MCF 10A (cell line): ENCODE measurements at places on chromosomes 16 and 17. TPM values are rescaled to one million over a fixed set of nuclear protein-coding genes. Genes with fewer than 3 reads are reported as not detected.

CCL7 gene
- total RNA-seq = not detected in 2 replicates

KRTAP2-3 gene
- not detected in 2 replicates for total RNA-seq

DNA sequence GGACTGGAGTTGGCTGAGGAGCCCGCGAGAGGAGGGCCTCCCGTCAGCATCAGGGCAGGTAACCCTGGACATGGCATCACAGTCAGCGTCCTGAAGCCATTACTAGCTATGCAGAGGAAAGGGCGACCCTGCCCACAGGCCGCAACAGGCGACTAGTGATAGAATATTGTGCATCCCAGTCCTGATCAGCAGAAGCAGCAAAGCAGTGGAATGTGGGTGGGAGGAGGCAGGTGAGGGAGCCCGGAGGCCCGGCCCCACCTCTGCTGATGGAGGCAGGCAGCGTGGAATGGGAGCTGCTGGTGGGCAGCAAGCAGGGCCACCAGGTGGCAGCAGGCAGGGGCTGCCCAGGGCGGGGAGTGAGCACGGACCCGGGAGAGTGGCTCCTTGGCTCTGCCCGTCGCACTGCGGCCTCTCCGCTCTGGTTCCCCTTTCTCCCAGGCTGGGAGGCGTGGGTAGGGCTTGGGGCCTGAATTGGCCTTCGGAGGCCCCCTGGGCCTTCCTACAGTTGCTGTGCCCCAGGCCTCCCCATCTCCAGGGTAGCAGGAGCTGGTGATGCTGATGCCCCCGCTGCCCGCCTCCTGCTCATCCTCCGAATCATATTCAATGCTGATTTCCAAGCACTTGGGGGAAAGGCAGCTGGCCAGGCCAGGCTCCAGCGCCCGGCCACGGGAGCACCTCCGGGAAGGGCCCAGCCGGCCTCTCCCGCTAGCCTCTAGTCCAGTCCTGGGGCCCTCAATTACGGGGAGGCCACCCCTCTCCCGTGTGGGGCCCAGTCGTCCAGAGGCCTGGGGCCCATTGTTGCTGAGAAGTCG, 20.2 kb downstream of the TSPOAP1 start:
- peaks cover 22% of the 10 kb centered on the region for H3K27me3 ChIP-seq
- no peak overlapping the region for H3K4me3 ChIP-seq
- no peaks in the 10 kb centered on the region for H3K4me1 ChIP-seq
- H3K36me3 ChIP-seq = no peaks in the 10 kb centered on the region

- no peak for DNase-seq
- no peaks in the 10 kb centered on the region for H3K27me3 ChIP-seq
- no peaks in the 10 kb centered on the region for H3K4me1 ChIP-seq
- no peaks in the 10 kb centered on the region for H3K36me3 ChIP-seq
Observed at GRCh38 chr16:65746941-65747340, 619.5 kb upstream of the CDH5 start.

DNA sequence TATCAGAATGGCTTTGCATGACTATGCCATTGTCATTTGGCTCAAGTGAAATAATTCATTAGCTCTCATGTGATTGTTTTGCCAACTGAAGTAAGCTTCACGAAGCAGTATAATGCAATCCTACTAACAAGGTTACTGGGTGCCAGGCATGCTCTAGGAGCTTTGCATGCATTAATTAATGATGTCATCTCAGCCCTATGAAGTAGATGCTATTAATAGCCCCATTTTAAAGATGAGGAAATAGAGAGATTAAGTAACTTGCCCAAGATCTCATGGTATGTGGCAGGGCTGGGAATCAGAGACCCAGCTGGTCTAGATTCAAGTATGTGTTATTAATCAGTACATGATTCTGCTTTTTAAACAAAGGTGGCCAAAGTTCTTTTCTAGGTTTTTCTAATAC, 14.1 kb downstream of the KRT39 start:
- H3K27me3 ChIP-seq = peaks cover 14% of the 10 kb centered on the region
- H3K27ac ChIP-seq = no peak overlapping the region
- H3K4me1 ChIP-seq = peaks cover 31% of the 10 kb centered on the region
- peaks cover 7% of the 10 kb centered on the region for H3K36me3 ChIP-seq
- DNase-seq = peak; percentile 55

GRCh38 chr16:15642557-15643047, 352 bp downstream of the MARF1 start:
- H3K27me3 ChIP-seq = no peaks in the 10 kb centered on the region
- H3K4me1 ChIP-seq = peaks cover 20% of the 10 kb centered on the region
- peak; percentile 67 for DNase-seq
- H3K27ac ChIP-seq = peak overlapping the region; percentile 97

- peaks cover 31% of the 10 kb centered on the region for H3K27me3 ChIP-seq
- no peak overlapping the region for H3K27ac ChIP-seq
- H3K4me1 ChIP-seq = no peaks in the 10 kb centered on the region
- no peak for DNase-seq
- H3K36me3 ChIP-seq = no peaks in the 10 kb centered on the region
Observed at GRCh38 chr16:84379008-84379708, 10.8 kb downstream of the ATP2C2 start.

GRCh38 chr16:30867747-30868146, 26.1 kb downstream of the BCL7C start:
- H3K4me1 ChIP-seq = no peaks in the 10 kb centered on the region
- no peak for DNase-seq
- no peak overlapping the region for H3K4me3 ChIP-seq
- no peaks in the 10 kb centered on the region for H3K36me3 ChIP-seq
- H3K27ac ChIP-seq = no peak overlapping the region

DNA sequence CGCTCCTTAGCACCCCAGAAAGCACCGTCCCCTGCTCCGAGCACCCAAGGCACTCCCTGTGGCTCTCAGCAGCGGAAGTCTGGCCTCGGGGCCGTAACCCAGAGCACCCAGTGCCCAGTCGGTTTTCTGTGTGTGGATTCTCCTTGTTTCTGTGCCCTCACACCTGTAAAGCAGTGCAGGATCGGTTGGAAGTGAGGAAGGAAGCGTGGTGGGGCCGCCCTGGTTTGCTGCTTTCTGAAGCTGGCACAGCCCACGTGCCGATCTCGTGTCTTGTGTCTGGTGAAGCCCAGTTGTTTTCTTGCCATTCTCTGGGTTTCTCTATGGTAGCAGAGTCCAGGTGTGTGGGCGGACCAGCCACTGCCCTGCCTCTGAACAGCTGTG, 3.7 kb downstream of the ACSF3 start:
- no peaks in the 10 kb centered on the region for H3K27me3 ChIP-seq
- DNase-seq = no peak
- no peak overlapping the region for H3K4me3 ChIP-seq
- peaks cover 10% of the 10 kb centered on the region for H3K4me1 ChIP-seq
- H3K36me3 ChIP-seq = no peaks in the 10 kb centered on the region

DNA sequence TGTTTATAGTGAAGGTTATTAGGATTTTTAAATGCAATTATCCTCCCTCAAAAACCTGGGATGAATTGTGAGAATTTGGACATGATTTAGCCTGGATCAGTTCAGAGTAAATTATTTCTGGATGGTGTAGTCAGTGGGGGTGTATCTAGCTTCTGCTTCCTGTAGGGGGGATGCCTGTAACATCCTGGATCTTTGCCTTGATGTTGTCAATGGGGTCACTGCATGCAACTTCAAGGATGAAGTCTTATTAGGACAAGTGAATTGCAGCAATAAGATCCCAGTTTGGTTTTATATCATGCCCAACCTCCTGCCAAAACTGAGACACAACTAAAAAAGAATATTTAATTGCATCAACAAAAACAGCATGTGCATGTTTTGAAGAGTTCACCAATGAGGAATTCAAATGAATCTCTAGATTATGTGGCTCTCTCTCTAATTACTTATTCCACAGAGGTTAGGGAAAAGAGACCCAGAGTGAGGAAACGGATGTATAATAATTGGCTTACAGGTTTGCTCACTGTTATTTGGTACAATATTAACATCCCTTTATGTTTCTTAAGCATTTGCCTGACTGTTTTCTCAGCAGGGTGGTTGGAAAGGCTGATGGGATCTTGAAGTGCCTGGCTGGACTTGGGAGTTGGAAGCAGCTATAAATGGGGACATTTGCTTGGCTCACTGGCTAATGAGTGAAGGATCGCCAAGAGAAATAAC, 159.8 kb downstream of the HS3ST3B1 start:
- no peaks in the 10 kb centered on the region for H3K27me3 ChIP-seq
- no peaks in the 10 kb centered on the region for H3K36me3 ChIP-seq
- no peak for DNase-seq
- peaks cover 12% of the 10 kb centered on the region for H3K4me1 ChIP-seq
- H3K27ac ChIP-seq = no peak overlapping the region
- no peak overlapping the region for H3K4me3 ChIP-seq

DNA sequence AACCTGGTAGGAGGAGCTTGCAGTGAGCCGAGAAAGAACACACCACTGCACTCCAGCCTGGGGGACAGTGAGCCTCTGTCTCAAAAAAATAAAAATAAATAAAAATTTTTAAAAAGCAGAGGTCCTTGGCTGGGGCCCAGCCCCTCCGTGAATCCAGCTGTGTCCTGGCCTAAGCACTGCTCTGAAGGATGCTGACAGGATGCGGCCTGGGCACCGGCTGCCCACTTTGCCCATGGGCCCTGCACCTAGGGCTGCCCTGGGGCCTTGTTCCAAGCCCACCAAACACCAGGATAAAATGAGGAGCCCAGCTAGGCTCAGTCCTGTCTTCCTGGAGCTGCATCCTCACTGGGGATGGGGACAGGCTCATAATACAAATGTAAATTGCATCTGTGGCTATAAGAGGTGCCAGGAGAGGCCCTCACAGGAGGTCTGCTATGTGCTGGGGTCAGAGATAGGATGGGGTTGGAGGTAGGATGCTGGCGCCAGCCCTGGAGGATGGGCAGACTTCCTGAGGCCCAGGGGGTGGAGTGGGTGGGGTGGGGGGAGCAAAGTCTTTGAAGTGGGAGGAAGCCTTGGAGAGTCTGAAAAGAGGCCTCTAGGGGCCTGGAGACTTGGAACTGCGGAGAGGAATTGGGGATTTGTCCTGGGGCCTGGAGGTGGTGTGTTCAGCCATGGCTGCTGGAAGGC, 6.2 kb downstream of the C16orf89 start:
- no peak overlapping the region for H3K4me3 ChIP-seq
- H3K36me3 ChIP-seq = no peaks in the 10 kb centered on the region
- no peak for DNase-seq

DNA sequence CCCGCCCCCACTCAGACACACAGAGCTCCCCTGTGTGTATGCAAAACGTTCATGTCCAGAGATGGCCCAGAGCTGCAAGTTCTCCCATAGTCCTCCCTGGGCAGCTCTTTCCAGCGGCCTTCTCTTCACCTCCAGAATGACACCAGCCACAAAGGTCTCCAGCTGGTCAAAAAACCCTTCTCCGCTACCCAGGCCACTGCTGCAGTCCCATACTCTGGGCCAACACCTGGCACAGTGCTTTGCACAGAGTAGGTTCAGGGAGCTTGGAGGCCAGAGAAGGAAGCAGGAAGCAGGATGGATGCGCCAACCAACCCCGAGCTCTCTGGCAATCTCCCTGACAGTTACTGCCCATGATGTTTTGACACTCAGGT, 1.1 kb upstream of the STAT5B start:
- H3K27me3 ChIP-seq = no peaks in the 10 kb centered on the region
- H3K27ac ChIP-seq = peak overlapping the region; percentile 89
- peaks cover 37% of the 10 kb centered on the region for H3K4me1 ChIP-seq
- DNase-seq = no peak

DNA sequence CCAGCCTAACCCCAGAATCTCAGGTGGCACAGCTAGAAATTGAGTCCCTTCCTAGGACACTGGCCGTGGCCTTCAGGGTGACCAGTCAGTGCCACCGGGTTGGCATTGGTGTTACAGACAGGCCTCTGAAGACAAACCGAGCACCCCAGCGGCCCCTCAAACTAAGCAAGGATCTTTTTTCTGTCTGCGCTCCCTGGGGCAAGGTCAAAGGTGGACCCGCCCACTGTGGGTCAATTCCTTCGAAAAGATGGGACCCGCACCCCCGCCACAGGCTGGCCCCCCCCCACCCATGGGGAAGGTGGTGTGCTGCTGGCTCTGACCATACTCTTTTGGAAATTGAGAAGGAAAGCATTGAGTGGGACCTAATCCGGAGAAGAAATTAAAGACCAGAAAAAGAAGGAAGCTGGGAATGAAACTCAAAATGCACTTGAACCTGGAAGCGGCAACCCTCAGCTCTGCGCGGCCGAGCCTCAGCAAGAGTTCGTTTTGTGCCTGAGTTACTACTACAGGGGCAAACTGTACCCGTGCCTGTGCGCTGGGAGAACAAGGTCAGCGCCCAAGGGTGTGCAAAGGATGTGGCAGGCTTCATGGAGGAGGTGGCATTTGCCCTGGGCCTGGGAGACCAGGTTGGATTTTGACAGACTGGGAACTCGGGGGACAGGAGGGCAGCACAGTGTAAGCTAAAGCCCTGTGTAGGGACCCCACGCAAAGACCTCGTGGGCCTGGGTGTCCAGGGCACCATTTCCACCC, 20.4 kb downstream of the TMC6 start:
- peaks cover 16% of the 10 kb centered on the region for H3K36me3 ChIP-seq
- H3K27ac ChIP-seq = no peak overlapping the region
- no peak overlapping the region for H3K4me3 ChIP-seq

DNA sequence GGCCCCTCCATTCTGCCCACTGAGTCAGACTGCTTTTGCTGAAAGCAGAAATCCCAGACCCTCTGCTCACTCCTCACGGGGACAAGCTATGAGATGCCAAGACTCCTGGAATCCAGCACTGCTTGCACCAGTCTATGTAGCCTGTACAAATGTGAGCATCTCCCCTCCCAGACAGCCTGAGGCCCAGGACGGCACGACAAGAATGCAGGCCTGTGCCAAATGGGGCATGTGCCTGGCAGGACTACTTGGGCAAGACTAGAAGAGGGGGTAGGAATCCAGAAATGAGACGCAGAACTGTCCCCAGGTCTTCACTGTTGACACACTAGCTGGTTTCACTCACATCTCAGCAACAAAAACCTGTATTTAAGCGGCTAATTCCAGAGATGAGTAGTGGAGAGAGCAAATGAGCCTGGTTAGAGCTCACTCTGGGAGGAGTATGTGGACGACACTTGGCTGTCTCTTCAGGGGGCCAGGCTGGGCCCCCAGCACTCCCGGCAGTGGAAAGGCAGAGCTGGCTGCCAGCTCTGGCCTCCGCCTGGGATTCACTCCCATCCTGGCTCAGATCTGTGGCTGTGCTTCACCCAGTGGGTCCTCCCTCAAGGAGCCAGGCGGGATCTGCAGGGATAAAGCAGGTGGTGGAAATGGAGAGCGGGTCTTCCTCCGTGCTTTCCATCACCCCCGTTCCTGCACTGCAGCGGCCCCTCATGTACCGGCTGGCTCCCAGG, 2.9 kb upstream of the MYO1C start:
- H3K4me1 ChIP-seq = peaks cover 17% of the 10 kb centered on the region
- no peaks in the 10 kb centered on the region for H3K27me3 ChIP-seq
- DNase-seq = peak; percentile 49
- peak overlapping the region; percentile 5 for H3K27ac ChIP-seq

DNA sequence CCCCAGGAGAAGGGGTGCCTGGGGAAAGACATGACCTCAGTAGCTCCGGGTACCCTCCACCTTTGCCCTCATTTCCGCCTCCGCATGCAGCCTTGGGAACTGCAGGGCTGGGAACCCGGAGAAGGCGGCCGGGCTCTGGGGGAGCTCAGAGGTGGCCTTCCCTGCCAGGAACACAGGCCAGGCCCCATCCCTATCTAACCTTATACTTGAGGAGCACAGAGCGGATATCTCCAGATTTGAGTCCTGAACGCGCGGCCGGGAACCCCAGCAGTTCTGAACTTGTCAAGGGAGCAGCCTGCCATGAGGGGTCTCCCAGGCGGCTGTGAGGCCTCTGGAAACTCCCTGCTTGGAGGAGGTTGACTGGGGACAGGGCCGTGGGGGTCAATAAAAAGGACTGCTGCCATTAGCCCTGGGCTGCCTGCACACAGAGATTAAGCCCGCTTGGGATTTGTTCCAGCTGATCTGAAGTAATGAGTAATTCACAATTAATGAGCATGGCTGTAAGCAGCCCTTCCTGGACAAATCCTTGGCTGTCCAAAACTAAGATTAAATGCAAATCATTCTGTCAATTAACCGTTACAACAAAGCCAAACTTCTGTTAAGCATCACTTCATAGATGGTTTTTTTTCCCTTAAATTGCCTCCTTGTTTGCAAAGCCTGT, 26.3 kb upstream of the METRNL start:
- no peaks in the 10 kb centered on the region for H3K4me1 ChIP-seq
- no peak overlapping the region for H3K4me3 ChIP-seq
- DNase-seq = no peak
- H3K27me3 ChIP-seq = no peaks in the 10 kb centered on the region
